ENCODE measurements at places on chromosomes 3 and 15.

GRCh38 chr15:43508991-43509659 lies 8.3 kb upstream of the MAP1A start:
- no peak for DNase-seq

DNA sequence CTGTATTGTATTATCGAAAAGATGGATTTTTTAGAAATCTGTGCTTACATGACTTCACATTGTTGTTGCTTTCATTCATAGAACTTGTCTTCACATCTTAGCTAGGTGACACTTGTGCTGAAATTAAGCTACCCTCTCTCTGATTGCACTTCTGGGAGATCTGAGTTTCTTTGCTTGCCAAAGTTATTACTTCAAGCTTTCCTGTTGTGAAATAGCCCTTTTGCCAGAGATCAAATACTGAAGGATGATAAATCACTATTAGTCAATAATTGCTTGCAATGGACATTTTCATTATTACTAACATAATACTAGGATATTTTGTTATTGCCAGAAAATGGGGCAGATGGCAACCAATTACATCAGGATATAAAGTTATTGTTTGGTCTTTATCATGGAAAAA lies 34.7 kb downstream of the PIK3CA start:
- no peak for DNase-seq

DNA sequence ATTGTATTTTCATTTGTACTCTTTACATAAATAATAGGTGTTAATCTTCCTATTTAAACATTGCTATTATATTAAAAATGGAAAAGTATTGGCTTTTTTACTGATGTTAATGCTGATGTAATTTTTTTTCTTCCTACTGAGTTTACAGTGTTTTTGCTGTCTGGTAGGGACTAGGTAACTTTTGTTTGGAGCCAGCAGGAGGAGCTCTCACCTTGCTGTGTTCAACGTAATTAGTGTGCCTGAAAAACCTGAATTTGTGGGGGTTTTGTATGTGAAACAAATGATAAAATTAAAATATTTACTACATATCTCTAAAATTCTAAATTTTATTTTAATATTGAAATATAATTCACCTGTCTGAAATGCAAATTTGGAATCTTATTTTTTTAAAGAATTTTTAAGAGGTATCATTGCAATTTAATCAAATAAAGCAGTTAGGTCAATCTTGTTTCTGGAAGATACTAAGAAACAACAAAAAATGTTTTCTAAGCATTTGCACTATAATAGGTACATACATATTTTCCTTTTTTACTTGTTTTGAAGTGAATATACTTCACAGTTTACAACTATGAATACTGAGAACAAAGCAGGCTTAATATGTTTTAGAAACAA lies 48.8 kb downstream of the EPHA6 start:
- DNase-seq: no peak

GRCh38 chr3:148227534-148227933 lies 470.2 kb upstream of the AGTR1 start:
- no peak for DNase-seq

DNA sequence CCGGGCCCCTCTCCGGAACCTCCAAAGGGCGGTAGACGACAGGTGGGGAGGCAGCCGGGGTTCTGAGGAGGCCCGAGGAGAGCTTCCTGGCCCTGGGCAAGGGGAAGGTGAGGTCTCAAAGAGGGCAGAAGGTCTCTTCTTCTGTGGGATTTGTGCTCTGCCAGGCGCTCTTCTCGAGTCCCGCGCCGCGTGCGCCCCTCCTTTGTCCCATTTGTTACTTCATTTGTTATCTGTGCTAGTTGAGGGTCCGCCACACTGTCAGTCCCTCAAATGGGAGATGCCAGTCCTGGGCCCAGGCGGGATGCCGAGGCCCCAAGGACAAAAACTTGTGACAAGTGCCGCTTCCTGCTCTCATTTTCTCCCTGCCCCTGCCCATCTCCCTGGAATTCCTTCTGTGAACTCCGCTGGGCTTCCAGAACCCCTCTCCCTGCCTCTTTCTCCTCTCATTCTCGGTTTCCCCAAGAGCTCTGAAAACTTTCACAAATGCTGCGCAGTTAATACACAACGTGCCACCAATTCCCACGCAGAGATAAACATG lies 1.5 kb downstream of the ST8SIA2 start:
- no peak for DNase-seq

GRCh38 chr15:47411733-47412132 lies 305.6 kb upstream of the SEMA6D start:
- no peak for DNase-seq

DNA sequence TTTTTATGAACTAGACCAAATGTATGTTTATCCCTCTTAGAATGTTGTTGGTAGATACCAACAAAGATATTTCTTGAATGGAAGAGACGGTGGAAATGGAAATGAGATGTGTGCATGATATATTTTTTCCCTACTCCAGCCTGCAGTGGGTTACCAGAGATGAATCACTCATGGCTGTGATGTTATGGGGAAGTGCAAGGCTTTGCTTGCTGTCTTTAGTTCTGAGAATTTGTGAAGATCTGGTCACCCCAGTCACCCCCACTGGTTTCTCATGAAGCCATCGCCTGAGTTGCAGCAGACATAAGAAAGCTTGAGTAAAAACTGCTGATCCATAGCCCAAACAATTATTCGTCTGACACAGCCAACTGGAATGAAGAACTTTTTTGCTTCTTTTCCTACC lies 78.1 kb upstream of the EOMES start:
- no peak for DNase-seq

GRCh38 chr3:6125520-6125919 lies 735.4 kb upstream of the GRM7 start:
- DNase-seq: no peak

GRCh38 chr15:95162967-95163531 lies 931.7 kb downstream of the MCTP2 start:
- DNase-seq: no peak

DNA sequence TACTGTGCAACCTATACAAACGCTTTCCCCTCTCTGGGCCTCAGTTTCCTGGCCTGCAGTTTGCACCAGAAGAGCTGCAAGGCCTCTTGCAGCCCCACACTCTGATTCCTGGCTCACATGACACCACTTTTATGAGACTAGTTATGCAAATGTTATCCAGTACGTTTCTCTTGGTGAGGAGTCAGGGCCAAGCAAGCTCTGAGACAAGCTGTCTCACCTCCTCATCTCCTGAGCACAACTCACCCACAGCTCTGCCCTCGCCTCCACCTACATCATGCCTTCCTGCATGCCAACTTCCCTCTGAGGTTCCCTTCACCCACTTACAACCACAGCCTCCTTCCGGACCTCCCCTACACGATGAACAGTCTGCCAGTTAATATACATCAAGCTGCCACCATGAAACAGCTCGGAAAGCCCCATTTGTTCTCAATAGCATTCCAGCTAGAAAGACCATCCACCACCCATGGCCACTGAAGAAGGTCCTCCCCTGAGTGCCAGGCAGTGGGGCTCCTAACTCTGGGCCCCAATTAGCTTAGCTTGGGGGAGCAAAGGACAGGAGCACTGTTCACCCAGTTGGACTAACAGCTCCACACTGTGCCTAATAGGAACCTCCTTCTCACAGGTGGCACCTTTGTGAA lies 25.0 kb downstream of the CRYGS start:
- DNase-seq: no peak

DNA sequence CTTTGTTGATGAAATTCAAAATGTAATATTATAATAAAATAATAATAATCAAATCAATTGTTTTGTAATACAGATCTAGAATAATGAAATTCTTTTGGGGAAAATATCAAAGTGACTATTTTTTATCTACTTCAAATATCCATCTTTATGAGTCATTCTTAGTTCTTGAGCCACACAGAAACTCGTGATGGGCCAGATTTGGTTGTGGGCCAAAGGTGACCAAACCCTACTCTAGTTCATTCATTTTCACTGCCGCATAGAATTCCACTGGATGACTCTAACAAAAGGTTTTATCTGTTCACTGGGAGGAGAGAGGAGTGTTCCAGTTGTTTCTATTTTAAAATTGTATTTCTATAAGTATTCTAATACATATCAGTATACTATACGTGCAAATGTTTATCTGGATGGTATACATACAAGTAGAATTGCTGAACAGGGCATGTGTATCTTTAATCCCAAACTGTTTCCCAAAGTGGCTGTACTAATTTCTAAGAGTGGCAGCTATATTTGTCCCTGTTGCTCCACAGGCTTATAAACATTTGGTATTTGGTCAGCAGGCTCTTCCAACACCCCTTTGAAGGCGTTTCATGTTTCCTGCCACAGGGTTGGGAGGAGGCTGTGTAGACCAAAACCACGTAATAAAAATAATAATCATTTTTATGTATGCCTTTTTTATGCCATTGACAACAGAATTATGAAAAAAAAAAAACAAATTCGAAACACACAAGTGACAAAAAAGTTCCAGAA lies 7.3 kb upstream of the RTP3 start:
- DNase-seq: no peak

DNA sequence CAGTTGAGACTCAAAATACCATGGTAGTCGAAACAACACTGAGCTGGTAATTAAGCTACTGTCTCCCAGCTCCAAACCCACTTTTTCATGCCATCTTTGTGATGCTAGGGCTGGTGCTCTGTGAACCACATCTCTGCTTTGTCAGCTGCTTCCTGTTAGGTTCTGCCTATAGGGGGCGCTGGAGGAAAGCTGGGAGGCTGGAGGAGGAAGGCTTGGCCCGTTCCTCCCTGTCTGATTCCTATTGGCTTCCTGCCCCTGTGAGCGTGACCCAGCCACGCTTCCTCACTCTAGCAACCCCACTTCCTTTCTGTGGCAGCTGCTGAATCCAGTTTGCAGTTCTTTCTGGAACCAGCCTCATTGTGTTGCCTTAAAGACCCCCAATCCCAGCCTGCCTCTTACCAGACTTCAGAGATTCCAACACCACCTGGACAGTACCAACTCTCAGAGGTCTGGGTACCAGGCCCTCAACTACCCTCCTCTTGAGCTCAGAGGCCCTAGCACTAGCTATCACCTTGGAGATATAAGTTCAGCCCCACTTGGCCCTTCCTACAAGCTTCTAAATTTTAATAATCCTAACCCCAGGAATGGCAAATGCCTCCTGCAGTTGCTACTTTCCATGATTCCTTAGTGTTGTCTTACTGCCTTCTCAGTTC lies 120.9 kb downstream of the ERC2 start:
- no peak for DNase-seq

DNA sequence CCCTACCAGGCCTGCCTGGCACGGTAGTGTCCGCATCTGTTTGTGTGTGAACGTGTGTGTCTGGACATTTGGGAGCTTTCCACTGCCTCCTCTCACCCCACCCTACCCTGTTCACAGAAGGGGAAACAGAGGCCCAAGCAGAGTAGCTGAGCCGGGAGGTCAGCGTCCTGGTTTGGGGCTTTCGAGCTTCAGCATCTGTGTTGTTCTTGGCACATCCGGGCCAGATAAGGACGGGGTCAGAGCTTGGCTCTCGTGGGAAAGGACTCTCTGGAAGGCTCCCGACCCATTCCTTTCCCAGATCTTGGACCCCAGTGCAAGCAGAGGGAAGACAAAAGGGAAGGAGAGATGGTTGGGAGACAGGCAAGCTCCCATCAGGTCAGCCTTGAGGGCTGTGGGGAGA lies 6.3 kb upstream of the PTH1R start:
- no peak for DNase-seq

- DNase-seq: no peak
Measured at GRCh38 chr3:76824658-76825240, 215.2 kb upstream of the ROBO2 start.

- DNase-seq: no peak
Measured at GRCh38 chr3:177341736-177342419, 144.6 kb upstream of the TBL1XR1 start.

- DNase-seq: no peak
Measured at GRCh38 chr15:61935493-61935892, 124.8 kb downstream of the VPS13C start.

- no peak for DNase-seq
Measured at GRCh38 chr3:184037816-184038215, 6.3 kb downstream of the HTR3D start.

GRCh38 chr15:89400116-89400781 lies 65.6 kb upstream of the POLG start:
- DNase-seq: no peak
